ENCODE measurements at places on chromosomes 11 and 22. TPM values are rescaled to one million over a fixed set of nuclear protein-coding genes. Genes with fewer than 3 reads are reported as not detected.

- no peak for DNase-seq
Observed at GRCh38 chr11:131063638-131064037, 147.4 kb upstream of the SNX19 start.

DNA sequence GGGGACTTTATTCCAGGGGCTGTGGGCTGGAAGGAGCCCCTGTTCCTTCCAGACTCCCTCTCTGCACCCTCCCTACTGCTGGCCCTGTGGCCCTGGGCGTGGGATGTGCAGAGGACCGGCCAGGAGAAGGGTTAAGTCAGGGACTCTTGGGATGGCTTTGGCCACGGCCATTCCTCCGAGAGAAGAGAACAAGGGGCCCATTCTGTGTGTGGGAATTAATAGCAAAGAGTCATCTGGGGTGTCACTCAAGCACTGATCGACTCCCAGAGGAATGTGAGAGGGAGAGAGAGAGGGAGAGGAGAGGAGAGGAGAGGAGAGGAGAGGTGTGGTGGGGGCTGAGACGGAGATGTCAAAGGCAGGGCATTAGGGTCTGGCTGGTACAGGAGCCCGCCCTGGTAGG lies 14.2 kb upstream of the SOX10 start:
- no peak for DNase-seq

GRCh38 chr22:24026733-24027132 lies 15.6 kb downstream of the CABIN1 start:
- DNase-seq = no peak

The GVQW3 gene
- 0.15 TPM for polyA plus RNA-seq

Measured in CD14-positive monocyte (primary cell).